H54 (cell line): ENCODE measurements at places on chromosomes 1 and 21.
A peak's percentile ranks its signal among the peaks of the same experiment; 100 is the strongest.

DNA sequence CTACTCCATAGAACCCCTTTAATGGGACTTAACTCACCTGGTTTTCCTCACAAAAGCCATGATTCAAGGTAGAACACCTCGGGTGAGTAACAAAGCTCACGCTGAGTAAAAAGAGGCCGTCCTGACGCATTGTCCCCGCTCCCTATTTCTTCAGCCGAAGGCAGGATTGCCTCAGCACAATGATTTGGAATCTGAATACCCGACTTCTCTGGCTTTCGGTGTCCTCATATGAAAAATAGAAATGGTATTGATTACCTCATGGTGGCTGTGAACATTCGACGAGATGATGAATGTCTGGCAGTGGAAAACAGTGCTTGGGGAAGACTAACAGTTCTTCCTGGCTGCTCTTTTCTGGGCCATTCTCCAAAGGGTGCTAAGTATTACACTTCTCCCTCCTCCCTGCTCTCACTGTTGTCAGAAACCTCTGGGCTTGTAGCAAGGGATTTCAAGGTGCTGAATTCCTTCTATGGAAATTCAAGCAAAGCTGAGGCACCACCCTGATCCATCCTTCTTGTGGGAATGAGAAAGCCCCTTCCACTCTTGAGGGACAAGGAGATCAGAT lies 148.3 kb downstream of the C1orf94 start:
- DNase-seq = no peak

DNA sequence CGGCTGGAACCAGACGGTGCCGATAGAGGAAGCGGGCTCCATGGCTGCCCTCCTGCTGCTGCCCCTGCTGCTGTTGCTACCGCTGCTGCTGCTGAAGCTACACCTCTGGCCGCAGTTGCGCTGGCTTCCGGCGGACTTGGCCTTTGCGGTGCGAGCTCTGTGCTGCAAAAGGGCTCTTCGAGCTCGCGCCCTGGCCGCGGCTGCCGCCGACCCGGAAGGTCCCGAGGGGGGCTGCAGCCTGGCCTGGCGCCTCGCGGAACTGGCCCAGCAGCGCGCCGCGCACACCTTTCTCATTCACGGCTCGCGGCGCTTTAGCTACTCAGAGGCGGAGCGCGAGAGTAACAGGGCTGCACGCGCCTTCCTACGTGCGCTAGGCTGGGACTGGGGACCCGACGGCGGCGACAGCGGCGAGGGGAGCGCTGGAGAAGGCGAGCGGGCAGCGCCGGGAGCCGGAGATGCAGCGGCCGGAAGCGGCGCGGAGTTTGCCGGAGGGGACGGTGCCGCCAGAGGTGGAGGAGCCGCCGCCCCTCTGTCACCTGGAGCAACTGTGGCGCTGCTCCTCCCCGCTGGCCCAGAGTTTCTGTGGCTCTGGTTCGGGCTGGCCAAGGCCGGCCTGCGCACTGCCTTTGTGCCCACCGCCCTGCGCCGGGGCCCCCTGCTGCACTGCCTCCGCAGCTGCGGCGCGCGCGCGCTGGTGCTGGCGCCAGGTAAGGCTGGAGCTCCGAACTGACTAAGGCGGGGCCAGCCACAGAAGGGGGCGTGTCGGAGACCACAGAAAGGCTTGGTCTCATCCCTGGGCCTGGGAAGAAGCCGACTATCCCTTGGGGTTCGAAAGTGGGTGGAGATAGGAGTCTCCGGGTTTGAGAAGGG lies 486 bp downstream of the SLC27A3 start:
- DNase-seq = no peak

DNA sequence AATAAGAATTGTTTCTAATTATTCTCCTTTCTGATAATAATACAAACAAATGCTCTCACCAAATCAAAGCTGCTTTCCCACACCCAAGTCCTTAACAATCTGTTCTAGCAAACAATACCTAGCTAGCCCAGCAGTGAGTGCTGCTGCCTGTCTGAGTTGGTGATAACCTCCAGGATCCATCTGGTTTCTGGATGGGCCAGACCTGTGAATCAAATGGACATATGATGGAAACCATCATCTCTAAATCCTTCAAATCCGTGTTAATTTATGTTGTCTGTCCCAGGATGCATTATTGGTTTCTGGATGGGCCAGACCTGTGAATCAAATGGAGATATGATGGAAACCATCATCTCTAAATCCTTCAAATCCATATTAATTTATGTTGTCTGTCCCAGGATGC lies 1230.0 kb downstream of the AMY1C start:
- DNase-seq = no peak

DNA sequence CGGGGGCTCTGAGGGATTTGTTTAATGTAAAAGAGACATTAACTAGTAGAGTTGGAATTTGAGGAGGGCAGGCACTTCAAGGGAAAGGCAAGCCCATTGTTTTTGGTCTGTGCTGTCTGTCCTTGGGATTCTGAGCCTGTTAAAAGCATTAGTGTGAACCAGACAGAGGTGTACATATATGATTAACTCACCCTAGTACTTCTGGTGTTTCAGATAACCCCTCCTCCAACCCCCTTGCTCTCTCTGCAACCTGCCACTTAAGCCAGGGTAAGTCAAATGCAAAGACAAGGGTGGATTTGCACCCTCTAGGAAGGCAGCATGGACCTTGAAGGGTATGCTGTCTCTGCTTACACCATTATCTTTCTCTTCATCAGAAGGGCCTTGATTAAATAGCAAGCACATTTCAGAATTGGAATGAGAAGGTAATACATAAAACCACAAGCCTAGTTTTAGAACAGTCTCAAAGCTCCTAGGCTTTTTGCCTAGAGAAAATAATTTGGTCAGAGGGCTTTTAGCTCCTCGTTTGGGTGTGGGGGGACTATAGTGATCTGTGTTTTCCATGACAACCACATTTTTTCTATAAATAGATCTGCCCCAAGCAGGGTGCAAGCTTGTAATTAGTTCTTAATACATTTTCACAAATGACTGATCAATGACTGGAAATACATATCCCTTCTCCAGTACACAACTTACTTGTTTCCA lies 120.7 kb upstream of the SGIP1 start:
- no peak for DNase-seq

GRCh38 chr21:14358775-14359174 lies 24.2 kb downstream of the HSPA13 start:
- peak; percentile 3 for DNase-seq

- no peak for DNase-seq
Observed at GRCh38 chr21:24224422-24224821, 1382.9 kb downstream of the MRPL39 start.

DNA sequence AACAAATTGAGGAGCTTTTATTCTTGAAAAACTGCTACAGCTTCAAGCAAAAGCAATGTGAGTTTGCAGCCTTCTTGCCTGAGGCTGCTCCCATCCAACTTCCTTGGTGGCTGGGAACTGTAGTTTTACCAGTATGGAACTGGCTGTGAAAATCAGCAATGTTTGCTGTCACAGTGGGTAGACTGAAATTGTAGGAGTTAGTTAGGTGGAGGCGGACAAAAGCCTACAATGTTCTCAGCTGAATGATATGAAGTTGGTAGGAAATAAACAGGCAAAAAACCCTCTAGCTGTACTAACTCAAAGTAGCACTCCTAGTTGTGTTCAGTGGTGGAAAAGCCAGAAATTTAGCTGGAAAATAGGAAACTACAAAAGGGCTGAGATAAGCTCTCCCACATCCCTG lies 18.5 kb downstream of the HAX1 start:
- no peak for DNase-seq

GRCh38 chr1:241532162-241532531 lies at the start of gene KMO:
Gene KMO, plus strand, starts transcription at chr1:241532378. Its CDS starts 67 bp downstream, at chr1:241532445.
- no peak for DNase-seq

- peak; percentile 57 for DNase-seq
Observed at GRCh38 chr1:65820983-65821382, 28.3 kb downstream of the PDE4B start.

DNA sequence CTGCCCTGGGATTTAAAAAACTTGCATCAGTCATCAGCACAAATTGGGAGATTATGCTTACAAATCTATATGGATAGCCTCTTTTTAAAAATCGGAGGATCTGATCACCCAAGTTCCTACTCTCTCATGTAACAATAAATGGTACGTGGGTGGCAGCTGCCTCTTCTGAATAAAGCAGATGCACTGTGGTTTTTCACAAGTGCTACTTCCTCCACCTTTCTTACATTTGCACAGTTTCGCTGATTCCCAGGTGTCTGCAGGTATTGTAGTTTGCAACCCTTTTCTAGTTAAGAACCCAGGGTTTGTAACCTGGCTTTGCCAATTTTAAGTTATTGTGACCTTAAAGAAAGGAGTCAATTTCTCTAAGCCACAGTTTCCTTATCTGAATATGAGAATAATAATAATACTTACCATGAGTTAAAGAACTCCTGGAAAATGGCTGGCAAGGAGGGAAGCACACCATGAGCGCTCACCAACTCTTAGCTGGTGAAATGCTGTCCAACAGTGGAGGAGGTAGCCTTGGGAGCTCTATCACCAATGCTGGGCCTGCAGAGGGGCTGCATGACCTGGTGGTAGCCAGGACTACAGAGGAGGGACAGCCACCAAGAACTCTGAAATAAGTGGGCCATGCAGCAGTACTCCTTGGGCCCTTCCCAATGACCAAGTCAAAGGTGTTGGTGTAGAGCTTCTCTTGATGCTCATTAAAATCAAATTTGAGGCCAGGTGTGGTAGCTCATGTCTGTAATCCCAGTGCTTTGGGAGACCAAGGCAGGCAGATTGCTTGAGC lies 30.2 kb upstream of the KCNA2 start:
- no peak for DNase-seq

- no peak for DNase-seq
Observed at GRCh38 chr1:27005648-27006496, 6.8 kb downstream of the TENT5B start.

GRCh38 chr1:75345538-75346292 lies 211.5 kb downstream of the LHX8 start:
- DNase-seq = no peak

GRCh38 chr1:106780066-106780465 lies 276.4 kb upstream of the PRMT6 start:
- no peak for DNase-seq

DNA sequence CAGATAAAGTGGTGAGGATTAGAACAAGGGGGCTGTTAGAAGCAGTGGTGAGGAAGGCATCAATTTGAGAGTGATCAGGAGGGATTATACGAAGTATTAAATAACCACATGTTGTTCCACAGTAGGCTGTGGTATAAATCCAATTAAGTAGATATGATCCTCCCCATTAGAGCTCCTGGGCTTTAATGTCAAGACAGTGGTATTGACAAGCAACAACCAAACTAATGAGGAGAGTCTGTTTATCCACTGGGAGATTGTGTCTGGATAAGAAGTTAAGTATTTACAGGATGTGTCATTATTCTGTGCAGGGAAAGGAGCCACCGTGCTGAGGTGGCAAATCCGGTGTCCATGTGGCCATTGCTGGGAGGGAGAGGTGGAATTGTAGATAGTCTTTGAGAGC lies 5.8 kb downstream of the ACTN2 start:
- no peak for DNase-seq

DNA sequence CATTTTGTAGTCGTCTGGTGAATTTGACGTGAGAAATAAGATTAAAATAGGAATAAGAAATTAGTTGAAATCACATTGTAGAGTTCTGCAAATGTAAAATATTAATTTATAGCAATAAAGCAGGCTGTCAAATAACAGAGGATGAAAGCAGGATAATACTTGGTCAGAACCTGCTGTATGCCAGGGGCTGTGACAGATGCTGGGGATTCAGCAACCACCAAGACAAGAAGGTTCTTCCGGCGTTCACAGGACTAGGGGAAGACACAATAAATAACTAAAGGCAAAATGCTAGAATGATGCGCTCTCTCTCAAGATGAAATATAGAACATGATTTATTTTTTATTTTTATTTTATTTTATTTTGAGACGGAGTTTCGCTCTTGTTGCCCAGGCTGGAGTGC lies 6.8 kb upstream of the PARK7 start:
- DNase-seq = no peak

- DNase-seq = no peak
Observed at GRCh38 chr1:22876359-22877111, 96.1 kb downstream of the LACTBL1 start.
